ENCODE measurements at places on chromosomes 13 and 19. TPM values are rescaled to one million over a fixed set of nuclear protein-coding genes. Genes with fewer than 3 reads are reported as not detected.

TNFSF11 gene
- not detected for polyA plus RNA-seq

CEACAM1 gene
- 17.7 TPM for polyA plus RNA-seq

PIN1 gene
- polyA plus RNA-seq = 95.2 TPM

CGB8 gene
- polyA plus RNA-seq = not detected

ZNF28 gene
- 32.2 TPM for polyA plus RNA-seq

PRR36 gene
- 1.5 TPM for polyA plus RNA-seq

CDC42EP5 gene
- 16.5 TPM for polyA plus RNA-seq

ATP4A gene
- polyA plus RNA-seq = 7.6 TPM

FCAR gene
- 0.24 TPM for polyA plus RNA-seq

PEAK3 gene
- 0.56 TPM for polyA plus RNA-seq

KIR3DL2 gene
- polyA plus RNA-seq = 0.15 TPM

SF3A2 gene
- polyA plus RNA-seq = 52.7 TPM

CYP4F8 gene
- not detected for polyA plus RNA-seq

MEDAG gene
- polyA plus RNA-seq = 4.9 TPM

CYP2A7 gene
- not detected for polyA plus RNA-seq

CCDC106 gene
- 63.8 TPM for polyA plus RNA-seq

B3GLCT gene
- polyA plus RNA-seq = 2.0 TPM

SHANK1 gene
- 2.1 TPM for polyA plus RNA-seq

PBX4 gene
- 2.9 TPM for polyA plus RNA-seq

NAPA gene
- polyA plus RNA-seq = 200 TPM

MAP2K2 gene
- polyA plus RNA-seq = 114 TPM

EML2 gene
- 22.8 TPM for polyA plus RNA-seq

SYNE4 gene
- 0.67 TPM for polyA plus RNA-seq

NBEA gene
- polyA plus RNA-seq = 12.1 TPM

TMIGD2 gene
- polyA plus RNA-seq = not detected

FGF21 gene
- polyA plus RNA-seq = not detected

RFPL4A gene
- polyA plus RNA-seq = not detected

ADGRE2 gene
- 2.8 TPM for polyA plus RNA-seq

CEACAM7 gene
- 0.07 TPM for polyA plus RNA-seq

MAG gene
- polyA plus RNA-seq = 0.33 TPM

KCNRG gene
- 0.27 TPM for polyA plus RNA-seq

CBLC gene
- polyA plus RNA-seq = 0.13 TPM

FSD1 gene
- polyA plus RNA-seq = 7.2 TPM

C19orf18 gene
- polyA plus RNA-seq = 4.1 TPM

SPART gene
- polyA plus RNA-seq = 314 TPM

ZNF829 gene
- 4.3 TPM for polyA plus RNA-seq

MIPEP gene
- polyA plus RNA-seq = 21.7 TPM

SDHAF1 gene
- polyA plus RNA-seq = 13.7 TPM

RGS9BP gene
- polyA plus RNA-seq = 0.10 TPM

TMPRSS9 gene
- polyA plus RNA-seq = 0.37 TPM

YJEFN3 gene
- polyA plus RNA-seq = 30.2 TPM

KISS1R gene
- polyA plus RNA-seq = not detected

PCSK4 gene
- polyA plus RNA-seq = 1.3 TPM

LACC1 gene
- polyA plus RNA-seq = 7.6 TPM

FBN3 gene
- polyA plus RNA-seq = 0.03 TPM

ZIM2 gene
- polyA plus RNA-seq = 1.4 TPM

HRC gene
- 2.1 TPM for polyA plus RNA-seq

LAIR1 gene
- polyA plus RNA-seq = 39.2 TPM

SIGLEC7 gene
- 3.8 TPM for polyA plus RNA-seq

ZNF682 gene
- polyA plus RNA-seq = 4.6 TPM

KLK11 gene
- 0.32 TPM for polyA plus RNA-seq

ITGBL1 gene
- polyA plus RNA-seq = 4.9 TPM

ZNF443 gene
- polyA plus RNA-seq = 3.7 TPM

SMIM17 gene
- 0.35 TPM for polyA plus RNA-seq

TMEM150B gene
- 0.51 TPM for polyA plus RNA-seq
